Esophagus squamous epithelium (tissue), 5 donors: ENCODE measurements at places on chromosomes 1 and 21. TPM values are rescaled to one million over a fixed set of nuclear protein-coding genes. Genes with fewer than 3 reads are reported as not detected.

Gene EIF3I
- 220 TPM for total RNA-seq

Gene TNFRSF18
- 3.2 TPM for total RNA-seq

Gene KCND3
- total RNA-seq: 6.0 TPM

Gene IFI44
- 10.9 TPM for total RNA-seq

Gene BSND
- total RNA-seq: not detected

Gene CYP4Z1
- 1.4 TPM for total RNA-seq

Gene GBP4
- total RNA-seq: 7.4 TPM

Gene OPRD1
- total RNA-seq: not detected

Gene LORICRIN
- total RNA-seq: not detected

Gene PLPPR5
- total RNA-seq: not detected

Gene RORC
- 11.5 TPM for total RNA-seq

Gene GPR25
- 1.3 TPM for total RNA-seq

- DNase-seq: no peak
These were observed 51.4 kb downstream of the MARK1 start for GRCh38 chr1:220579317-220579716.

DNA sequence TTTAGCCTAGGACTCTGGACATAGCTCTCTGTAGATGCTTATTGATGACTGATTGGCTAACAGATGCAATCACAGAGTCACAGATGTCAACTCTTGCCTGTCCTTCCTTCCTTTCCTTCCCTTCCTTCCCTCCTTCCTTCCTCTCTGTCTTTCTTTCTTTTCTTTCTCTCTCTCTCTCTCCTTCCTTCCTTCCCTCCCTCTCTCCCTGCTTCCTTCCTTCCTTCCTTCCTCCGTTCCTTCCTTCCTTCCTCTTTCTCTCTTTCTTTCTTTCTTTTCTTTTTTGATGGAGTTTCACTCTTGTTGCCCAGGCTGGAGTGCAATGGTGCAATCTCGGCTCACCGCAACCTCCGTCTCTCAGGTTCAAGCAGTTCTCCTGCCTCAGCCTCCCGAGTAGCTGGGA lies 106.1 kb downstream of the KIF26B start:
- no peak for DNase-seq

GRCh38 chr21:24939291-24939690 lies 668.0 kb downstream of the MRPL39 start:
- no peak for DNase-seq

DNA sequence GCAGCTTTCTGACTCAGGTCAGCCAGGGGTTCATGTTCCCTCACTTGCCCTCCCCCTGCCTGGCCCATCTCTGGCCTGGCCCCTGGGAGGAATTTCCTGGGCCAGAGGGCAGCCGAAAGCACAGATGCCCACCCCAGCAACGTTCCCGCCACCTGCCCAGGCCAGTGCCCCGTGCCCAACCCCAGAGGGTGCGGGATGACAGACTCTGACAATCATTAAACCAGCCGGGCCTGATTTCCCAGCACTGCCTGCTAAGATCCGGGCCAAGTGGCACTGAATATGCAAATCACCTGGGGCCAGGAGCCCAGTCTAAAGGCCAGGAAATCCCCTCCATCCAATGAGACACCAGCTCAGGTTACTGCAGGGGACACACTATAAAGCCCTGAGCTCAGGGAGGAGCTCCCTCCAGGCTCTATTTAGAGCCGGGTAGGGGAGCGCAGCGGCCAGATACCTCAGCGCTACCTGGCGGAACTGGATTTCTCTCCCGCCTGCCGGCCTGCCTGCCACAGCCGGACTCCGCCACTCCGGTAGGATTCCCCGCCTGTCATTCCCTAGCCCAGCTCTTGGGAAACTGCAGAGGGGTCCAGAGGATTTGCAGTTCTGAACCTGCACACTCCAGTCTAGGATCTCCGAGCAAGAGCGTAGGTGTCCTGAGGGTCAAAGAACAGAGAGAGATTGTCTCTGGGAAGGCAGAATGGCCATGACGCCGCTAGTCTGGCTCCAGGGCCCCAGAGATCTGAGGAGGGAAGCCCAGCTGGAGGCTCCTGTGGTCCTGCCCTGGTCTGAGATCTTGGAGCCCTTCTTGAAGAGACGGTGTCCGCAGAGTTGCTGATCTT lies at the start of gene ELF3:
Gene ELF3 (plus strand): TSS at position 408 of the 836 bp plus-strand sequence. CDS start 550 bp downstream, outside the sequence.
- no peak for DNase-seq

- DNase-seq: no peak
These were observed 856 bp downstream of the LHX9 start for GRCh38 chr1:197917805-197918651.

- DNase-seq: no peak
These were observed 59.5 kb upstream of the KCNA3 start for GRCh38 chr1:110734133-110734680.

DNA sequence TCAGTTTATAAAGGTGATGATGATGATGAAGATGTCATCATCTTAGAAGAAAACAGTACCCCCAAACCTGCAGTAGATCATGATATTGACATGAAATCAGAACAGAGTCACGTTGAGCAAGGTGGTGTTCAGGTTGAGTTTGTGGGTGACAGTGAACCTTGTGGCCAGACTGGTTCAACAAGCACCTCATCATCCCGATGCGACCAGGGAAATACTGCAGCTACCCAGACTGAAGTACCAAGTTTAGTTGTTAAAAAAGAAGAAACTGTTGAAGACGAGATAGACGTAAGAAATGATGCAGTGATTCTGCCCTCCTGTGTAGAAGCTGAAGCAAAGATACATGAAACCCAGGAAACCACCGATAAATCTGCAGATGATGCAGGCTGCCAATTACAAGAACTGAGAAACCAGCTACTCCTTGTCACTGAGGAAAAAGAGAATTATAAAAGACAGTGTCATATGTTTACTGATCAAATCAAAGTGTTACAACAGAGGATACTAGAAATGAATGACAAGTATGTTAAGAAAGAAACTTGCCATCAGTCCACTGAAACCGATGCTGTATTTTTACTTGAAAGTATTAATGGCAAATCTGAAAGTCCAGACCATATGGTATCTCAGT lies 16.0 kb upstream of the CHAF1B start:
- DNase-seq: no peak

- no peak for DNase-seq
These were observed 154.4 kb upstream of the FGGY start for GRCh38 chr1:59142311-59143132.

GRCh38 chr1:110048923-110049601 lies 14.6 kb downstream of the STRIP1 start:
- DNase-seq: no peak

GRCh38 chr21:24693779-24694178 lies 913.5 kb downstream of the MRPL39 start:
- no peak for DNase-seq

DNA sequence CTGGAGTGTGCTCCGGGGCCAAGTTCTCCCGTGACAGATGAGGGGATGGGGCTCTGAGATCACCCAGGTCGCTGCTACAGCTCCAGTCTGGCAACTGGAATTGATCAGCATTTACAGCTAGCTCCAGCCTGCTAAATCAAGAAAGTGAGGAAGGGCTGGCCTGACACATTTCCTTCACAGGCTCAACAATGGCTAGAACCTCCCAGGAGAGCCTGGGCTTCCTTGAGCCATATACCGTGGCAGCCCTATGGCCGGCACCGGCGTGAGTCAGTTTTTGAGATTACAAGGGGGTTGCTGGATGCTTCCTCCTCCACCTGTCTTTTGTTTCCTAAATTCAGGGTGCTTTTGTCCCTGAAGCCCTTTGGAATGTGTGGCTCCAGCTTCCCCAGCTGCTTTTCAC lies 104.2 kb downstream of the ETS2 start:
- DNase-seq: no peak

DNA sequence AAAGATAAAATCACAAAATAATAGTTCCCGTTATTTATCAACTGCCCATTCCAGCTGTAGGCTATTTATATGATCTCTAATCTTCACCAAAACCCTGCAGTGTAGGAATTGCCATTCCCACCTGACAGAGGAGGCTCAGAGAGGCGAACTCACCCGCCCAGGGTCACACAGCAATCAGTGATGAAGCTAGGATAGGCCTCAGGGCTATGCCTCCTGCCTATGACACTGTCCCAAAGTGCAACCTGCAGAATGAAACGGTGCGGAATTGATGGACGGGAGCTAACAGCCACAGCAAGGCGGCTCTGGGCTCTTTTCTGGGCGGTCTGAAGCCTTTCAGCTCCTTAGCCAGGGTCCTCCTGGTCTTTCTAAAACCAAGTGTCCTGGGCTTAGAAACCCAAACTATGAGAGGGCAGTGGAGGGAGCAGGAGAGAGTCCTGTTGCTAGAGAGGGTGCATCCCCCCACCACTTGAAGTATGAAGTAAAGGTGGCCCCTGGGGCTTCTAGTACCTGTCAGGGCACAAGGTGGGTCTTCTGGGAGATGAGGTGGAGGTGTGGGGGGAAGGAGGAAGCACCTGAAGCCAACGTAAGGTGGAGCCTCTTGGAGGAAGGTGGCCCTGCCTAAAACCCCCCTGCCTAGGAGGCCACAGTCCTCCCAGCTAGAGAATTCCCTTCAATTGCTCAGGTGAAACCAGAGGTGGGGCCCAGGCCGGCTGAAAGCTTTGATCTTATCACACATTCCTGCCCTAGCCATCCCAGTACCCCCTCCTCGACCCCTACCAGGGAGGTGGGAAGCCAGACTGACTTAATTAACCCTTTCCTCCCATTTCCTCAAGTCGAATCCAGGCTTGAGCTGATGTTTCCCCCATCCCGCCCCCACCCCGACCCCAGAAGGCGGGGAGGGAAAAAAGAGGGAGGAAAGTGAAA lies 14.8 kb downstream of the HSPG2 start:
- no peak for DNase-seq

DNA sequence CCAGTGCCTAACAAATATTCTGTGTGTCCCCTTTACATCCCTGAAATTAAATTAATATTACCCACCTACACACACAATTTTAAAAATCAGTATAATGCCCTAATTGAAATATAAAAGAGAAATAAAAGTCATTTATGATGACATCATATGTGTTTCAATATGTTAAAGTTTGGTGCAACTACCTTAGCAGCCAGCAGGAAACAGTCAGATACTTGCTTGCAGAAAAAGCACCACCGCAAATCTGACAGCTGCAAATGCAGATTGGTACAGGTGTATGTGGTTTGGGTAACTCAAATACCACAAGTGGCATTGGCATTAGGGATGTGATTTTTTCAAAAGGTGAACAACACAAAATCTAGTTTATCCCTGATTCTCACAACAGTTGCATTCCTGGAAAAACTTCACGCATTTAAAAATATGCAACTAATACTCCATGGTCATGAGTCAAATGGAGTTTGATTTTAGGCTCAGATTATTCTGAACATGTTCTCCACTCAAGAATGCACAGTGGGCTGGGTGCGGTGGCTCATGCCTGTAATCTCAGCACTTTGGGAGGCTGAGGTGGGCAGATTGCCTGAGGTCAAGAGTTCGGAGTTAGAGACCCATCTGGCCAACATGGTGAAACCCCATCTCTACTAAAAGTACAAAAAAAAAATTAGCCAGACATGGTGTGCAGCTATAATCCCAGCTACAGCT lies 106.3 kb downstream of the EDEM3 start:
- DNase-seq: no peak

DNA sequence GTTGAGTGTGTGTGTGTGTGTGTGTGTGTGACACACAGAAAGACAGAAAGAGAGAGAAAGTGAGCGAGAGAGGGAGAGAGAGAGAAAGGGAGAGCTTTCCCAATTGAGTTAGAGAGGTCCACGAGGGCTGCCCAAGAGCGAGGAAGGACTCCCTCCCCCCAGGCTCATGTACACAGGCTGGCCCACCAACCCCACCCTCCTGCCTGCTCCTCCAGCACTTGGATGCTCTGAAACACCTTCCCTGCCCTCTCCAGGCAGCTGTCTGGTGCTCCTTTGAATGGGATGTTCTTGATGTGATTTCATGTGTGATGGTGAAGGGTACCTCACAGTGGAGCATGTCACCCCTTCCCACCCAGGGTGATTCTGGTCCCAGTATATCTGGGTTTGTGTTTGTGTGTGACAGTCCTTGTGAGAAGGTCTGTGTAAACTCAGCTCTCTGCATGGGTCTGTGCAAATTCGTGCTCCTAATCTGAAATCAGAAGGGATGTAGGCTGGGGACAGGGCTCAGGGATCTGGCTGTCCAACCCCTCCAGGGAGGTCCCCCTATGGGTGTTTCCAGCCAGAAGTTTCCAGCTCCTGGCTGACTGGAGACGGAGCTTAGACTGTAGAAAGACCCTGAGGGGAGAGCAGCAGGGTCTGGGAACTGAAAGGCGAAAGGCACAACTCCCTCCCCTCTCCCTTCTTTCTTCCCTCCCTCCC lies 6.8 kb upstream of the PEAR1 start:
- DNase-seq: no peak

DNA sequence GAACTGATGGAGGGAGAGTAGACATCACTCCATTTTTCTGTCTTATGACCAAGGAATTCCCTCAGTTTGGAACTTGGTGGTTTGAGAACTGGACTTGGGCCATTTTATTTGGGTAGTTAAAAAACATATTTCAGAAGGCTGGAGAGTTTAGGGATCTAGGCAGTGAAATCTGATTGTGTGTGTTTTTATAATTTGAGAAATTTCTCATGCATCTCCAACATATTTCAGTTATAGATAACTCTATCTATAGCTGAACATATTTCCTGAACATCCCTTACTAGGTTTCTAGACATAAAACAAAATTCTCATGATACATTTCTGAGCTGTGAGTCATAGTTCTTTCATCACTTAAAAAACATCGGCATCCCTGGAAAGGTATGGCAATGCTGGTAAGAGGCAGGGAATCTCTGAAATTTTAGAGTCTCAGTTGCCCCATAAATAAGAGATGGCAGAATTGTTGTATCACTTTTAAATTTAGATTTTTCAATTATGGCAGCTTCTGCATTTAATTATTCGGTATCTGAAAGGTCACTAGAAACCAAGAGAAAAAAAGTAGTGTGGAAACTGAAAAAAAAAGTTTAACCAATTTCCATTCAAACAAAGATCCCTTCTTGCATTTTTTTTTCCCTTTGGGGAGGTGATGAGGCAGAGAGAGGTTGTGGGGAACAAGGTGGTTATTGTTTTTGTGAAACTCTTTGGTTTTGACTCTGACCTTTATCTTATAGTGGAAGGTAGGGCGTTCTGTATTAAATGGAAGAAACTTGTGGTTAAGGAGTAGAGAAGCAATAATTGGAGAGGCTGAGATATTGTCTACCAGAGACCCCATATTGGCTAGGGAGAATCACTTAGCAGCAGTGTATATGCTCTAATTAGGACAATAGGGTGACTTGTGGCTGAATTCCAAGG lies 102.9 kb downstream of the FASLG start:
- no peak for DNase-seq

GRCh38 chr1:43830802-43831201 lies 102.8 kb upstream of the ARTN start:
- DNase-seq: no peak

- no peak for DNase-seq
These were observed at the start of gene SLC2A5 for GRCh38 chr1:9069326-9070100. TSS of gene SLC2A5 (minus strand) at chr1:9069635. CDS start at chr1:9069536, 99 bp downstream.

- no peak for DNase-seq
These were observed 31.3 kb upstream of the BTG2 start for GRCh38 chr1:203273869-203274602.

DNA sequence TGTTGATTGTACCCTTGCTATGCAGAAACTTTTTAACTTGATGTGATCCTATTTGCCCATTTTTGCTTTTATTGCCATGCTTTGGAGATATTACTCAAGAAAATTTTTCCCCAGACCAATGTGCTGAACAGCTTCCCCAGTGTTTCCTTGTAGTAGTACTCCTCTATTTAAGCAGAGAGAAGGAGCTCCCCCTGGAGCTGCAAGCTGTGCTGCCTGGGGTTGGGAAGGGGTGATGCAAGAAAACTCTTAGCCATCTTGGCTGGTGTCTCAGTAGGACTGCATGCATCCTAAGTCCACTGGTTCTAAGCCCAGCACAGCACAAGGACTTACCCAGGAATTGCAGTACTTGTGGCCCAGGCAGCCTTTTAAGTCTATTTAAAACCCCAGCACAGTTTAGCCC lies 121.6 kb downstream of the NTMT2 start:
- no peak for DNase-seq
